ENCODE measurements at places on chromosomes 2 and 18.

- DNase-seq = no peak
Observed at GRCh38 chr2:129369437-129369836, 610.0 kb upstream of the RAB6C start.

DNA sequence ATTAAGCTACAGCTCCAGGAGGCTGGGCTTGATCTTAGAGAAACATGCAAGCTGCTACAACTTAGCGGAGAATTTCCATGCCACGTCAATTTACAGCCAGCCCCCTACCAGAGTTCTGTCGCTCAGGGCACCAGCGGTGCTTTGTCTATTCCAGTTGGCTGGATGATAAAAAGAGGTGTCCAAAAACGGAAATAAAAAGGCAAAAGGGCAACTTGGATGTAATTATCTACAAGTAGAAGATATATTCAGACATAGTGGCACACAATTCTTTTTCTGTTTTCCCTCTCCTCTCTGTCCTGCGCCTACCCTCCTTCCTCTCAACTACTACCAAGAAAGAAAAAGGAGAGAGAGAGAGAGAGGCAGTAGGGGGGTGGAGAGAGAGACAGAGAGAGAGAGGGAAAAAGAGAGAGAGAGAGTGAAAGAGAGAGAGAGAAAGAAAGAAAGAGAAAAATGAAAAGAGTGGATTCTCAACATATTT lies 363 bp upstream of the RFTN2 start:
- peak; percentile 74 for DNase-seq

DNA sequence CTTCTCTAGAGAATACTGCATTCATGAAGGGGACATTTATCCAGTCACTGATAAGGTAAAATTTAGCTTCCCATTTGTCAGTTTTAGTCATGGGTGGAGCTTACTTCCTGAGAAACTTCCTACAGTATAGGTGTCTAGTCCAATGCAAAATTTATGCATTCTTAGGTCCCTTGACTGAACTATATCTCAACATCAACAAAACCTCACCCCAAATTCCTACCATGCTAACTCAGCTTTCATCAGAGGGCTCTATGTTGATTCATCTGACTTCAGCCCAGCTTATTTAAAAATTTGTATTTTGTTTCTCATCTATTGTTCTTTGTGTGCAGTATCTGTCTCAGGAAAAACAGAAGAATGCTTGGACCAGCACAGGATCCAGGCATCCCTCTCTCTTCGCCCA lies 296.4 kb upstream of the ACVR2A start:
- DNase-seq = no peak

DNA sequence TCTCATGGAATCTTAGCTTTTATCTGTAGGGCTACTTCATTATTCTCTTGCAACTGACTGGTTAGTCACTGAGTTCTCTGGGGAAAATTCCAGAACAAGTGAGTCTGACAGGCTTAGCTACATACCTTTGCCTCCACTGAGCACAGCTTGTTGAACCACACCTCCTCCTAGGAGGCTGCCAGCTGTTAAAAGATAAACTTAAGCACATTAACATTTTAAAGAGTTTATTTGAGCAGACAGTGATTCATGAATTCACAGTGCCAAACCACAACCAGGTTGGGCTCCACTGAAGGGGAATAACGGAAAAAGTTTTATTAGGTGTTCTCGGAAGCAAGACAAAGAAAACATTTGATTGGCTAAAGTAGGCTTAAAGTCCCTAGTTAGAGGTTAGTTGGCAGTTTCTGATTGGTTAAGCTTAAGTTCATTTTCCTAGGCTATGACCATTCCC lies 12.5 kb upstream of the SLC38A11 start:
- peak; percentile 43 for DNase-seq

GRCh38 chr2:39221459-39221858 lies 22.3 kb downstream of the CDKL4 start:
- DNase-seq = no peak

DNA sequence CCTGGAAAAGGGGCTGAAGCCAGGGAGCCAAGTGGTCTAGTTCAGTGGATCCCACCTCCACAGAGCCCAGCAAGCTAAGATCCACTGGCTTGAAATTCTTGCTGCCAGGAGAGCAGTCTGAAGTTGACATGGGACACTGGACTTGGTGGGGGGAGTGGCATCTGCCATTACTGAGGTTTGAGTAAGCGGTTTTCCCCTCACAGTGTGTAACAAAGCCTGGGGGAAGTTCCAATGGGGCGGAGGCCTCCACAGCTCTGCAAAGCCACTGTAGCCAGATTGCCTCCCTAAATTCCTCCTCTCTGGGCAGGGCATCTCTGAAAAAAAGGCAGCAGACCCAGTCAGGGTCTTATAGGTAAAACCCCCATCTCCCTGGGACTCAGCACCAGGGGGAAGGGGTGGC lies 144.4 kb downstream of the PTPRM start:
- DNase-seq = no peak

GRCh38 chr2:58968885-58969284 lies 727.8 kb upstream of the FANCL start:
- no peak for DNase-seq

- DNase-seq = no peak
Observed at GRCh38 chr2:19654310-19655090, 247.3 kb downstream of the TTC32 start.

- peak; percentile 90 for DNase-seq
Observed at GRCh38 chr2:227471924-227472264, at the start of gene AGFG1. Gene AGFG1, plus strand, starts transcription at chr2:227472156. Its CDS starts 266 bp downstream, at chr2:227472422.

GRCh38 chr18:67733088-67733487 lies 216.6 kb upstream of the DSEL start:
- peak; percentile 25 for DNase-seq

DNA sequence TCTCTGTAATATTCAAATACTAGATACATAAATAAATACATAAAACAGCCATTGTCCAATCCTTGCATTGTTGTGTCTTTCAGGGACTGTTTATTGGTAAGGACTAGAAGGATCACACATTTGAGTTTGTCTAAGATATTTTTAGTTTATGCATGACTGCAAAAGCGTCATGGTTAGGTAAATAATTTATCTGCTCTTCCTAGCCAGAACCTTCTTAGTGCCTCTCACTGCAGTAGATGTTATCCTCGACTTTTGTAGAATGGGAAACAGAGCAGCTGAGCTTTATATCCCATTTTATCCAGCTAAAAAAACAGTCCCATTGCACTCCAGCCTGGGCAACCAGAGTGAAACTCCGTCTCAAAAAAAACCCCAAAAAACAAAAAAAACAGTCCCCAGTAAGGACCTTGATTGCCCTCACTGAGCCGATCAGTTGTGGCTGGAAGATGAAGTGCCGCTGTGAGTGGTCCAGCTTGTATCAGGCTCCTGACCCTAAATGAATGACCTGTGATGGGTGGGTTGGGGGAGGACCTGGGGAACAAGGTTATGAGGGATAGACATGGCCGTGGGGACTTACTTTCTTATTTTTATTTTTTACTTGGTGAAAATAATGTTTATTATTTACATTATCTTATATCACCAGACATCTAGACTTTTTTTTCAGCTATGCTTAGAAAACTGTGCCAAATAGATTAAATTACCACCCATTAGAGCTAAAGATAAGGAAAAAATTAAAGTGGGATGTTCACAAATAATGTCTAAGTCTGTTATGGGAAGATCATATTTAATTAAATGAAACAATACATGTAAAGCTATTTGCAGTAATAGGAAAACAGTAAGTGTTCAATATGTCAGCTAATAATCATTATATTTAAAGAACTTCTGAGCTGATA lies 10.9 kb upstream of the ADAM23 start:
- no peak for DNase-seq

DNA sequence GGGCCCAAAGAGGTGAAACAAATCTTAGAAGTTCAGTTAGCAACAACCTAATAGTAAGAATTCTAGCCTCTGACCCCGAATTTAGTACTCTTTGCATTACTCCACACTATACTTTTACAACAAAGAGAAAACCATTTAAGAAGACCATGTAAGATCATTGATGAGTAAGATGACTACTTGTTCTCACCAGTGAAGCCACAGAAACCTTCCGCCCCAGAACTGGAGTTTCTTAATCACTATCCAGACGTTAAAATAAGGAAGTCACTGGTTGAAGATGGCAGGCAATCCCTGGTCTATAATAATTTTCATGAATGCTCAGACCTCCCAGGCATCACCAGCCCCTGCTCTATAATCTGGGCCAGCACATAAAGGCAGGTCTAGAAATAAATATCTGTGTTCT lies 95.0 kb downstream of the TMEM163 start:
- DNase-seq = no peak

DNA sequence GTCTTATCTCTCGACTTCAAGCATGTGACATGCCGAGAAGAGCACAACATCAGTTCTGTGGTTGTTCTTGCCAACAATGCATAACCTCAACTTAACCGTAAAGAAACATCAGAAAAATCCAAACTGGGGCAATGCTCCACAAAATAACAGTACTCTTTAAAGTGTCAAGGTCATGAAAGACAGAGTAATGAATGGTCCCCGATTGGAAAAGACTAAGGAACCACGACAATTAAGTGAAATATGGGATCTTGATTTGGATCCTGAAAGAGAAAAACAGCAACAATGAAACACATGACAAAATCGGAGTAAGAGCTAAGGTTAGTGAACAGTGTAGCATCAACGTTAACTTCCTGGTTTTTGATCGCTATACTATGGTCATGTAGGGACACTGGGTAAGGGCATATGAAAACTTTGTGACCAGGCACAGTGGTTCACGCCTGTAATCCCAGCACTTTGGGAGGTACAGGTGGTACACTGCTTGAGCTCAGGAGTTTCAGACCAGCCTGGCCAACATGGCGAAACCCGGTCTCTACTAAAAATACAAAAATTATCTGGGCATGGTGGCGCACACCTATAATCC lies 55.2 kb downstream of the UNC50 start:
- no peak for DNase-seq

- DNase-seq = peak; percentile 25
Observed at GRCh38 chr2:128380961-128381938, 62.6 kb upstream of the HS6ST1 start.

- no peak for DNase-seq
Observed at GRCh38 chr2:163419000-163419830, 316.6 kb downstream of the FIGN start.
